ENCODE measurements at places on chromosomes 4 and X.

DNA sequence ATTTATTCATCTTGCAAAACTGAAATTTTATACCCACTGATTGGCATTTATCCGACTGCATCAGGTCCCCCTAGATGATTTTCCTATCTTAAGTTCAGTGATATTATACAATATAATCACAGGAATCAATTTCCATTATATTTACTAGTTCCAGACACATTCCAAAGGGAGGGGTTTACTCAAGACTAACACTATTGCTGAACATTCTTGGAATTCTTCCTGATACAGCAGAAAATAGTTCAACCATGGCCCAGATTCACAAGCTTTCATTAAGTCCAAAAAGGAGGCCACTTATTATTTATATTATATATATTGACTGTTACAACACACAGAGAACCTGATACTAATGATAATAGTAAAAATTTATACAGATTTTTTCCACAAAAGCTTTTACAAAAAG lies 2353.6 kb downstream of the PCDH7 start:
- no peak for DNase-seq

DNA sequence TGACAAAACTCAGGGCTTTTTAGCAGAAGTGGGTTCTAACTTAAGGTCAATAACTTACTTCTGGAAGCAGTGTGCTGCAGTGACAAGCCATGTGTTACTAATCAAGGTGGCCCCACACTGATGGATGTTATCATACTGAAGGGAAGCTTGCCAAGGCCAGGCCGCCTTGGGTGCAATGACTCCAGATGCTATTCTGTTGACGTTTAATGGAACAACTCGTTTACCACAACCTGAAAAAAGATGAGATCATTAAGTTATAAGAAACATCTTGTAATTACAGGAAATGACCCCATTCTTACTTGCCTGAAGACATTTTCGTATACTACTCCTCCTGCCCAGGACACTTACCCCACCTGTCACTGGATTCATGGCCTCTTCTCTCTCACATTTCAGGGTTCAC lies 38.9 kb upstream of the TMPRSS11D start:
- no peak for DNase-seq

GRCh38 chrX:96997196-96997595 lies 113.5 kb downstream of the RPA4 start:
- no peak for DNase-seq

DNA sequence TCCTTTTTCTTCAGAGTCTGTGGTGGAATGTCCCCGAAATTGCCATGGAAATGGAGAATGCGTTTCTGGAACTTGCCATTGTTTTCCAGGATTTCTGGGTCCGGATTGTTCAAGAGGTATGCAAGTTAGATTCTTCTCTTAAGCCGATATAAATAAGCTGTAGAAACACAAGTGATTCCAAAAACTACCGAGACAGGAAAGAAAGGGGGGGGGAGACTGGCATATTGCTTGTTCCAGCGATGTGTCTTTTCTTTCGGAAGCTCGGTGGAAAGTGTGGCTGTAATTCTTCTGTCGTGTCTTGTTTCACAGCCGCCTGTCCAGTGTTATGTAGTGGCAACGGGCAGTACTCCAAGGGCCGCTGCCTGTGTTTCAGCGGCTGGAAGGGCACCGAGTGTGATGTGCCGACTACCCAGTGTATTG lies 236.9 kb downstream of the DCTD start:
- DNase-seq, result no peak

DNA sequence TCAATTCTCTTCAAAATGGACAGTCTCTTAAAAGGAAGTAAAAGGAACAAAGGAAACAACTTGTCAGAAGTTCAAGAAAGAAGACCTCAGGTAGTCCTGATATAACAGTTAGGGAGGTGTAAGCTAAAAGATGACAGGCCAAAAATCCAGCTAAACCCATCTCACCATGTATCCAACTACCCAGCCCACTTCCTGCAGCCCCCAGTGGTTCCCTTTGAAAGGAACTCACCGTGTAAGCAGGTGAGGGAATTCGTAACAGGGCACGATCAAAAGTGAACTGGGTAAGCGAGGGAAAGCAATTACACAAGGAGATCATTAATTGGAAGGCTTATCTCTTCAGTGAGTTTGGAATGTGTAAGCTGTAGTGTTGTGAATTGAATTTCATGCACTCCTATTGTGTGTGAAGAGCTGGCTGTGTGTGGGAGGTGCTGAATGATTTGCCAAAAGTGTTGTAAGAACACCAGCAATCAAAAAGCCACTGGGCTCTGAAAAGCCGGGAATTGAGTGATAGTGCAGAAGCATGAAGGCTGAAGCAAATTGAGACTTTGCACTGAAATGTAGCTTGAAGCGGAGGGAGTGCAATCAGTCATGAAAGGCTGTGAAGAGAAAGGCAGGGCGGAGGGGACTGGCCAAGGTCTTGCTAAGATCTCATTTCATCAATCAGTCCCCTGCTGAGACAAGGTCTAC lies 914.2 kb upstream of the LCORL start:
- no peak for DNase-seq

GRCh38 chr4:186516287-186516686 lies 39.1 kb downstream of the MTNR1A start:
- no peak for DNase-seq

GRCh38 chrX:110045421-110045820 lies 42.5 kb downstream of the TMEM164 start:
- no peak for DNase-seq

DNA sequence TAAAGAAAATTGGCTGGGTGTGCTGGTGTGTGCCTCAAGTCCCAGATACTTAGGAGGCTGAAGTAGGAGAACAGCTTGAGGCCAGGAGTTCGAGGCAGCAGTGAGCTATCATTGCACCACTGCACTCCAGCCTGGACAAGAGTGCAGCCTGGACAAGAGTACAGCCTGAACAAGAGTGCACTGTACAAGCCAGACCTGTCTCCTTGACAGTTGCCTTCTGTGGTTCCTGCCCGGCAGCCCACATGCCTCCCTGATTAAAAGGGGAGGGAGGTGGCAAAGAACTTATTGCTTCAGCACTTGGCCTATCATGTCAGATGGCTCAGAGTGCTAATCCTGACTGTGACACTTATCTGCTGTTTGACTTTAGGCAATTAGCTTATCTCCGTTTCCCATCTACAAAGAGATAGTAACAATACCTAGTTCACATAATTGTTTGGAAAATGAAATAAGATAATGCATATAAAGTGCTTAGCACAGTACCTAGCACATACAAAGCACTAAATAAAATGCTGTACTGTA lies 249.1 kb downstream of the DCLK2 start:
- DNase-seq, result no peak

- no peak for DNase-seq
Observed at GRCh38 chr4:151314479-151314878, 10.9 kb downstream of the SH3D19 start.

DNA sequence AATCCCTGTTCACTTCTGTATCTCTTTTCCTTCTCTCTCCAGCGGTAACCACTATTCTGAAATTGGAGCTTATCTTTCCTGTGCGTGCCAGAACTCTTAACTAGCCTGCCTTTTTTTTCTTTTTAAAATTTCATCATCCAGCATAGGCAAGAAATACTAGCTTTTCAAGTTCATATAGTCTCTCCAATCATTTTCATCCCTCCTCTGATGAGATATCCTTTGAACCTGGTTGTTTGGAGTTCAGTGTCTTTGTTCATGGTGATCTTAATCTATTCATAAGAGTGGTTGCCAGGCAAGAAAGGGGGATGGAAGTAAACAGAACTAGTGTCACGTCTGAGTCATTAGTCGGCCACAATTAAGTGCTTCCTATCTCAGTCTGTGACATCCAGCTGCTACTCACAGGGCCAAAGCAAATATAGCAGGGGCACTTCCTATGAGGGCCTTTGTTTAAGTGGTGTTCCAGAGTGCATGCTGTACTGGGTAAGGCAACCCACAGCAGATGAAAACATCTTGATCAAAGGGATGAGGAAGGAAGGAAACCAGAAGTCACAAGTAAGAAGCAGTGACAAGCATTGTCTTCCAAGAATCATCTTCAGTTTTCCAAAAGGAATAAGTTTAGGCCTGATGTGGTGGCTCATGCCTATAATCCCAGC lies 56.4 kb upstream of the XIAP start:
- no peak for DNase-seq

- no peak for DNase-seq
Observed at GRCh38 chrX:42585842-42586621, 191.9 kb downstream of the PPP1R2C start.

DNA sequence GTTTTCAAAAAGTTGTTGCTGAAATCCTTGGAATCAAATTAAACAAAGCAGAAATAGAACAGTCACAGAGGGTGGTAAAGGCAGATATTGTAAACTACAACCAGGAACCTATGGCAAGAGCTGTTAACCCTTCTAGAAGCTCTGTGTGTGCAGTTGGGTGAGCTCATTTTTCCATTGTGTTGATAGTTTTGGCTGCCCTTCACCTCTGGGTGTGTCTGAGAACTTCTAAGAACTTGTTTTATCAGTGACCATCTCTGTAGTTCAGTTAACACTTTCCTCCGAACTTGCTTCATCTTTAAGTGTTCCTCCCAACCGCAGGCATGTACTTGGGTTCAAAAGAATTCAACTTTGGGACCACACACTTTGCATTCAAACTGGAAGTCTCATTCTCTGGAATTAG lies 32.7 kb downstream of the RBMX start:
- DNase-seq, result no peak

GRCh38 chr4:140153419-140153717 lies 616 bp downstream of the MAML3 start:
- DNase-seq, result no peak

DNA sequence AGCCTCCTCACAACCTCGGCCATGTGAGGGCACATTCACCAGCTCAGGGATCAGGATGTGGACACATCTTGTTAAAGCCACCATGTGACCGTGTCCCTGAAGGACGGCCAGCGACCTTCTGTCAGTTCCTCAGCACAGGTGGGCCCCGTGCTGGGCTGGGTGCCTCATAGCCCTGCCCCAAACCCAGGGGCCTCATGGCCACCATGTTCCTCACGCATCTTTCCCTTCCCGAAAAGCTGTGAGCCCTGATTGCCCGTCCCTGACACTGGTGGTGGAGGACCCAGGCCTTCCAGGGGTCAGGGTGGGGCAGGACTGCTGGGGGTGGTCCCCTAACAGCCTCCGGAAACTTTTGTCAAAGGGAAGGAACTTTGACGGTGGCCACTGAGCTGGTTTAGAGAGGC lies 60.1 kb upstream of the ADRA2C start:
- no peak for DNase-seq

GRCh38 chr4:176817204-176817603 lies 24.5 kb upstream of the VEGFC start:
- no peak for DNase-seq
